ENCODE measurements at places on chromosomes 3 and 15. TPM values are rescaled to one million over a fixed set of nuclear protein-coding genes. Genes with fewer than 3 reads are reported as not detected.

DNA sequence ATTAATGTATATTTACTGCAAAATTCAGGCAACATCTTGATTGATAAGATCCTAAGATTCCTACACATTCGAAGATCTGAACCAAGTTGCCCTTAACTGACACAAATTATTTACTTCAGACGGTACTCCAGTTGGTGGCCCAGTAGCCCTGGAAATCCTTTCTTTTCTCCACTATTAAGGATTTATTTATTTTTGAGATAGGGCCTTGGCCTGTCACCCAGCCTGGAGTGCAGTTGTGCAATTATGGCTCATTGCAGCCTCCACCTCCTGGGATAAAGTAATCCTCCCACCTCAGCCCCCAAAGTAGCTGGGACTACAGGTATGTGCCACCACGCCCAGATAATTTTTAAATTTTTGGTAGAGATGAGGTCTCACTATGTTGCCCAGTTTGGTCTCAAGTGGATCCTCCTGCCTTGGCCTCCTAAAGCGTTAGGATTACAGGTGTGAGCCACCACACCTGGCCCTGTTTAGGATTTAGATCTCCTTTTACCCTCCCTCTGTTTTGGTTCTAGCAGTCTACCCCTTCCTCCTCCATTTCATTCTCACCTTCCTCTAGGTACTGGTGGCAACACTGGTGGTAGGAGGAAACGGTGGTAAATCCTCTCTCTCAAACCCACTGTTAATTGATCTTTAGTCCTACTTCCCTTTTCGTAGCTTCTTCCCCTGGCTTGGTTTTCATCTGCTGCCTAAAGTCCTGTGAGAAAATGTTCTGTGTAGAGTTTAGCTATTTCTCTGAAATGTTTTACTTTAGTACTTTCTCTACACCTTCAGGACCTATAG lies 12.7 kb upstream of the ZNF609 start:
- peaks cover 57% of the 10 kb centered on the region for H3K4me1 ChIP-seq
- H3K4me3 ChIP-seq: no peak overlapping the region
- H3K27me3 ChIP-seq: no peaks in the 10 kb centered on the region
- DNase-seq: no peak
- no peak overlapping the region for H3K27ac ChIP-seq
- H3K36me3 ChIP-seq: peaks cover 72% of the 10 kb centered on the region

- H3K4me3 ChIP-seq: no peak overlapping the region
- peaks cover 53% of the 10 kb centered on the region for H3K36me3 ChIP-seq
- DNase-seq: peak; percentile 83
- H3K4me1 ChIP-seq: peaks cover 37% of the 10 kb centered on the region
Measured at GRCh38 chr15:77034695-77035489, 36.0 kb downstream of the TSPAN3 start.

UCN2 gene
- 0.21 TPM for polyA plus RNA-seq

DNA sequence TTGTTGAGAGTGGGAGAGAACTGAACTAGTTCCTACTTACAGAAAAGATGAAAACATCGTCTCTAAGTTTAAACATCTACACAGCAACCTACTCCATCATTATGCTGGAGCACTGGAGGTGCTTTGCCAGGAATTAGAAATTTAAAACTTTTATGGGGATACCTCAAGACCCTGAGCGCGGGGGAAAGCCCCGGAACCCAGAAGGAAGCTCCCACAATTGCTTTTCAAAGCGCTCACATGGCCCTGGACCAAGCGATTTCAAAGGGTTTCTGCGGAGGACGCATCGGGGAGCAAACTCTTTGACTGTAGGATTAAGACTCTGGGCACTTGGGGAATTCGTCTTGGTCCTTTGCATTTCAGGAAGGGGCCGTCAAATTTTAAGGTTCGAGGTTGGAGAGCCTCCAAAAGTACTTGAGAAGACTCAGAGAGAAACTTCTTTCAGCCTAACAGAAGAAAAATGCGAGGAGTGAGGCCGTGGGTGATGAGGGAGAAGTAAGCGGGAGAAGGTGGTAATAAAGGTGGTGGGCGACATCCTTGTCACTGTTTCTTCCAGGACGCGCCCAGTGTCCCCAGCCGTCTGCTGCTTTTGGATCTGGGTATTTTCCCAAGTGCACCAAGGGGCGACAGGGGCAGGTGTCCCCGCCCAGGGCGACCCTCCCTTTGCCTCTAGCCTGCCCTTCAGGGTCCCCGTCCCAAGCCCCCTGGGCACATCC lies 591 bp downstream of the PROK2 start:
- peaks cover 64% of the 10 kb centered on the region for H3K27me3 ChIP-seq
- H3K27ac ChIP-seq: peak overlapping the region; percentile 87
- peak overlapping the region; percentile 36 for H3K4me3 ChIP-seq
- no peaks in the 10 kb centered on the region for H3K36me3 ChIP-seq

GOLGA6L7 gene
- not detected for polyA plus RNA-seq

DNA sequence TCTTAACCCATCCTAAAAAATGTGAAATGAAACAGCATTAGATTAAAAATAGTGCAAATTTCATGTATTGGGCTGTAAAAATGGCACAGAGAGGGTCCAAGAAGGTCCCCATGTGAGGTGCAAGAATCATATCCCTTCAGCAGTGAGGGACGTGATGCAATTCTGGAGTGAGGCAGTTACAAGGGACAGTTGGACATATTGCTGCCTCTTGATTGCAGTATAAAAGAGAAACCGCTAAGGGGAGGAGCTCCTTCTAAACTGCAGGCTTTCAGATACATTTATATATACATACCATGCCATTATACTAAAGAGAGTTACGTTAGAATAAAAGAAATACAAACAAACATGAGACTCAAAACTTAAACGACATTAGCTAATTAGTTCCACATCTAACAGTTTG lies 304.2 kb upstream of the CTNNB1 start:
- H3K4me3 ChIP-seq: no peak overlapping the region
- H3K27me3 ChIP-seq: no peaks in the 10 kb centered on the region
- H3K4me1 ChIP-seq: no peaks in the 10 kb centered on the region
- H3K36me3 ChIP-seq: no peaks in the 10 kb centered on the region

DNA sequence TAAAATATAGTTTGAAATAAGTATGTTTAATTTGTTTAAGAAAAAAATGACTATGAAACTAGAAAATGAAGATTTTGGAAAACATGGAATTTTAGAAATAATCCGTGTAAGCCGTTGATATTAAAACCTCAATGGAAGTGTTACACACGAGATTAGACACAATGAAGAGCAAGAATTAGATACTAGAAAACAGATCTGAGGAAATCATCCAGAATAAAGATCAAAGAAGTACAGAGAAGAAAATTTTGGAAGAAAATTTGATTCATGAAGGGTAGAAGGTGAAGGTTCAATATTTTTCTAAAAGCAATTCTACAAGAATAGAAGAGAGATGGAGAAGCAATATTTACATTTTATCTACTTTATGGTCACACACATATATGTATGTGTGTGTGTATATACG lies 52.5 kb upstream of the SATB1 start:
- H3K4me1 ChIP-seq: no peaks in the 10 kb centered on the region
- H3K27me3 ChIP-seq: no peaks in the 10 kb centered on the region
- no peak for DNase-seq

Measured in spleen (tissue), 13 donors.